ENCODE measurements at places on chromosomes 5 and 9.
A peak's percentile ranks its signal among the peaks of the same experiment; 100 is the strongest.

DNA sequence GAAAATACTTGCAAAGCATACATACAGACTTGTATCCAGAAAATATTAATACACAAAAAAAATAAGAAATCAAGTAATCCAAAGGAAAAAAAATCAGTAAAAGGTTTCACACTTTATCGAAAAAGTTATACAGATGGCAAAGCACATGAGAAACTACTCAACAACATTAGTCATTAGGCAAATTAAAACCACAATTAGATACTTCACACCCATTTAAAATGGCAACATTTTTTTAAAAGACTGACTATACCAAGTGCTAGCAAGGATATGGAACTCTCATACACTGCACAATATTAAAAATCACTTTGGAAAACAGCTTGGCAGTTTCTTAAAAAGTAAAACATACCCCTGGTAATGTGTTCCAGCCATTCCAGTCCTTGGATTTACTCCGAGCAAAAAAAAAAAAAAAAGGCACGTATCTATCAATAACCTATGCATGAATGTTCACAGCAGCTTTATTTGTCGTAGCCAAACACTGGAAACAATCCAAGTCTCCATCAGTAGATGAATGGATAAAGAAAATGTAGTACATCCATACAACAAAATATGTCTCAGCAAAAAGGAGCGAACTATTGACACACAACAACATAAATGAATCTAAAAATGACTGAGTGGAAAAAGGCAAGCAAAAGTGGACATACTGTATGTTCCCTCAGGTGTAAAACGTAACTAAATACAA lies 66.0 kb downstream of the GNAQ start:
- DNase-seq: no peak

DNA sequence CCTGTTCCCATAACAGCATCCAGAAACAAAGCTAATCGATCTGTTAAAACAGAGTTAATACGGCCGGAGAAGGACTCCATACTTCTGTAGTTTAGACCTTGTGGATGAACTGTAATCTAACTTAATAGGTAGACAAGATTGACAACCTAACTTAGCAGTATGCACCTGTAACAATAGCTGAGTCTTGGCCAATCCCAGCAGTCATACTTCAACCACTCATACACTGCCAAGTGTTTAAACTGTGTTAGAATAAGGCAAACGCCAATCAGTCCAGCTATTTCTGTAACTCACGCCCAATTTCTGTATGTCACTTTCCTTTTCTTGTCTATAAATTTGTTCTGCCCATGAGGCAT lies 33.7 kb upstream of the MACIR start:
- DNase-seq: no peak

- DNase-seq: no peak
These were observed 59.8 kb upstream of the ZBED3 start for GRCh38 chr5:77146896-77147295.

- no peak for DNase-seq
These were observed 15.7 kb downstream of the UNC13B start for GRCh38 chr9:35177520-35177919.

GRCh38 chr9:133100506-133101355 lies 20.3 kb downstream of the RALGDS start:
- DNase-seq: no peak

GRCh38 chr5:168076561-168076991 lies 214.9 kb upstream of the WWC1 start:
- no peak for DNase-seq

GRCh38 chr9:100756217-100756616 lies 178.3 kb downstream of the CAVIN4 start:
- no peak for DNase-seq

GRCh38 chr5:156778139-156778706 lies 71.9 kb upstream of the PPP1R2B start:
- no peak for DNase-seq

GRCh38 chr5:88695931-88696330 lies 187.1 kb downstream of the MEF2C start:
- DNase-seq: no peak

DNA sequence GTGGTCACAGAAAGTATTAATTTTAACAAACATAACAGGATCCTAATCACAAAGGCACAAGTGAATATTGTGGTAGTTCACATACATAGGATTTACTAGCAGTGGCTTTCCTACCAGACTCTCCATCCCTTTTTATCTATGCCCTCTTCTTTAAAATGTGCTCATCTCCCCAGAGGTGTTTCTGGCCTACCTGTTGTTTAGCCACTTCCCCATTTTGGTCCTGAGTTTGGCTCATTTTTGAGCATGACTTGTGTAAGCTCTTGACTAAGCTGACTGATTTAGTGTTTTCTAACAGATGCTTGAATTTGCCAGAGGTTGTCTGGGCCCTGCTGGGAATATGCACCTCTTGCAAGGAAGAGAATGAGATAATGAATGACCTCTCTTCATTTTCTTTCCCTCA lies 517.7 kb upstream of the CLINT1 start:
- no peak for DNase-seq

DNA sequence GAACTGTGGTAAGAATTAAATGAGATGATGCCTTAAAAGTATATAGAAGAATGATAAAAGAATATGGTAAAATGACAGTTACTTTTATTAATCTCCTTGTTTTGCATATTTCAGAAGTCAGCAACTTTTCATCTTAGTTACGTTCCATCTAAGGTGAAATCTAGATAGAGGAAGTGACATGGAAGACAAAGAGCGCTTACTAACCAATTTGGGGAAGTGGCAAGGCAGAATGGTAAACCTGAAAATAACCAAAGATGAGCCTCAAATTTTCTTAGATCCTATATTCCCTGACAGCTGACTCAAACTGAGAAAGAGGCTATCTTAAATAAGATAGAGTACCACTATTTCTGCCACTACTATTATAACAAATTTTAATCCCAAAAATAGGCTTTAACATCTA lies 52.5 kb downstream of the FGF10 start:
- no peak for DNase-seq

DNA sequence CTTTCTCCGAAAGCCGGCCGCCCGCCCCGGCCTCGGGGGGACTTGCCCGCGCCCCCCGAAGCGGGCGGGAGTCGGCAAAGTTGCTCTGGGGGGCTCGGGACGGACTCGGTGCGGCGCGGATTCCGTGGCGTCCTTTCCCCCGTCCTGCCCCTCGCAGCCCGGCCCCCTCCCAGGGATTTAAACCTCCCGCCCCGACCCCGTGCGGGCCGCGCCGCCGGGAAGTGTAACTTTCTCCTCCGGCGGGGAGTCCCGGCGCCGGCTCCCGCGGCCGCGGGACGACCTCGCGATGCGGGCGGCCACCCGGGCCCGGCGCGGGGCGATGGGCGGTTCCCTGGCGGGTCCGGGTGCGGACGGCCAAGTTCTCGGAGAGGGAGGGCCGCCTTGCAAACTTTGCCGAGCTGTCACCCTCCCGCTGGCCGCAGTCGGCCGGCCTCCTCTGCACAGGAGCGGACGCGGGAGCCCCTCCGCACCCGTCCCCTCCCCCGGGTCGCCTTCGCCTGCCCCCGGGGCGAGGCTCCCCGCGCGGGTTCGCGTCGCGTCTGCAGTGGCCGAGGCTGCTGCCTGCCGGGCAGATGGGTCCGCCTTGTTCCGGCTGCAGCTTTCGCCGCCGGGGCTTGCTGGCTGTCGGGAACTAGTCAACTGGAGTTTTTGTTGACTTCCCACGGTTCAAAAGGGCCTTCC lies 732 bp downstream of the PBX3 start:
- DNase-seq: peak; percentile 58

DNA sequence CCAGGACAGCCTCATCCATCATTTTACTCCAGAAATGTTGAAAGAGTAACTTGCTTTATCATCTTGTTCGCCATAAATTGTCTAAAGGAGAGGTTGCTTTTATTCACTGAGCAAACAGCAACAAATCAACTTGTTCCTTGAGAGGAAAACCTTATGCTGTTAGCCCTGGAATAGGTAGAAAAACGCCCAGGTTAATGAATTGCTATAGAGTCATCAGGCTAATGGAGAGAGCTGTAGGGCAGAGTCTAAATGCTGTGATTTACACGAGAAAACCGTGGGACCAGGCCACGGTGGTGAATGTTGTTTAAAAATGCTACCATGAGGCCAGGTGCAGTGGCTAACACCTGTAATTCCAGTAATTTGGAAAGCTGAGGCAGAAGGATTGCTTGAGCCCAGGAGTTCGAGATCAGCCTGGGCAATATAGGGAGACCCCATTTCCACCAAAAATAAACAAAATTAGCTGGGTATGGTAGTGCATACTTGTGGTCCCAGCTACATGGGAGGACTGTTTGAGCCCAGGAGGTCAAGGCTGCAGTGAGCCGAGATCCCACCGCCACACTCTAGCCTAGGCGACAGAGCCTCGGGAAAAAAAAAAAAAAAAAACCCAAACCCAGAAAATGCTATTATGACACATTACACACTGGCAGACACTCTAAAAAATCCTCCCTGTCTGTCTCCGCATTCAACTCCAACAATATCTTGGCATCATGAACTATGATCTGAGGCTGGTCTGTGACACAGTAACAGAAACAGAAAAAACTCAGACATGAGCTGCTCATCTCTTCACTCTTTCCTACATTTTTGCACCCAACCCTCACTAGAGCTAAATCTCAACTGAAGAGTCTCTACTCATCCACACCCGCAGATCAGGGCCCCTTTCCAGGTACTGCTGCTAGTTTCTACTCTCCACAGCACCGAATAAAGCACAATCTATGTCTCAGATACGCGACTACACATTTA lies 118.6 kb upstream of the RETREG1 start:
- DNase-seq: no peak

DNA sequence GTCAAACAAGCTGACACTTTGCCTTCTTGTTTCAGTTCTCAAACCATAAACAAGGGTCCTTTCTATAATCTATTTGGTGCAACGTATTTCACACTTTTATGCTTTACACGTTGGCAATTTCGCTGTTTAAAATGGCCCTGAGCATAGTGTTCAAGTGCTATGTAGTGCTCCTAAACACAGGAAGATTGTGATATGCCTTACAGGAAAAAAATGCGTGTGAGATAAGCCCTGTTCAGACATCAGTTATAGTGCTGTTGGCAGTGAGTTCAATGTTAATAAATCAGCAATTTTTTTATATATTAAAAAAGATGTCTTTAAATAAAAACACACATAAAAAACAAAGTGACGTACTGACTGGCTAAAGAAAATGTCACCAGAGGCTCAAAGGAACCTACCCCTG lies 23.9 kb downstream of the CLINT1 start:
- no peak for DNase-seq

- DNase-seq: peak; percentile 97
These were observed at the start of gene TMEM8B for GRCh38 chr9:35829084-35829763. Gene TMEM8B (plus strand): TSS chr9:35829228. CDS start chr9:35829448, 220 bp downstream.

- DNase-seq: no peak
These were observed 66.1 kb downstream of the BRINP1 start for GRCh38 chr9:119302988-119303698.

- DNase-seq: no peak
These were observed 3.3 kb downstream of the ENHO start for GRCh38 chr9:34519321-34520020.

- no peak for DNase-seq
These were observed 29.7 kb upstream of the ITGA1 start for GRCh38 chr5:52758014-52758413.

DNA sequence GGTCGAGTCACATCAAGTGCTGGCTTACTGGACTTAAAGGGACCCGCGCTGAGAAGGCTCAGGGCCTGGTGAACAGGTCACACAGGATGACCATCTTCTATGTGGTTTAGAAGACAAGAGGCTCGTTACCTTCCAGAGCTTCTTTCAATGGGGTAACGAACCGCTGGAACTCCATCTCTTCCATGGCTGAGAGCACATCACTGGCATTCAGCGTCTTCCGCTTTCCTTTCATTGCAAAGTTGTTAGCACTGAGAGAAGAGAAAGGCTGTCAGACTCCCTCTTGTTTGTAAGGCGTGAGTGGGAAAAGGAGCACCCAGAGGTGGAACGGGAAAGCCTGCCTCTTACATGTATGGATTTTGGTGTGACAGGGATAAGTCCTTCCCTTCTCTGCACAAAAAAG lies 994 bp downstream of the POLE3 start:
- DNase-seq: no peak

DNA sequence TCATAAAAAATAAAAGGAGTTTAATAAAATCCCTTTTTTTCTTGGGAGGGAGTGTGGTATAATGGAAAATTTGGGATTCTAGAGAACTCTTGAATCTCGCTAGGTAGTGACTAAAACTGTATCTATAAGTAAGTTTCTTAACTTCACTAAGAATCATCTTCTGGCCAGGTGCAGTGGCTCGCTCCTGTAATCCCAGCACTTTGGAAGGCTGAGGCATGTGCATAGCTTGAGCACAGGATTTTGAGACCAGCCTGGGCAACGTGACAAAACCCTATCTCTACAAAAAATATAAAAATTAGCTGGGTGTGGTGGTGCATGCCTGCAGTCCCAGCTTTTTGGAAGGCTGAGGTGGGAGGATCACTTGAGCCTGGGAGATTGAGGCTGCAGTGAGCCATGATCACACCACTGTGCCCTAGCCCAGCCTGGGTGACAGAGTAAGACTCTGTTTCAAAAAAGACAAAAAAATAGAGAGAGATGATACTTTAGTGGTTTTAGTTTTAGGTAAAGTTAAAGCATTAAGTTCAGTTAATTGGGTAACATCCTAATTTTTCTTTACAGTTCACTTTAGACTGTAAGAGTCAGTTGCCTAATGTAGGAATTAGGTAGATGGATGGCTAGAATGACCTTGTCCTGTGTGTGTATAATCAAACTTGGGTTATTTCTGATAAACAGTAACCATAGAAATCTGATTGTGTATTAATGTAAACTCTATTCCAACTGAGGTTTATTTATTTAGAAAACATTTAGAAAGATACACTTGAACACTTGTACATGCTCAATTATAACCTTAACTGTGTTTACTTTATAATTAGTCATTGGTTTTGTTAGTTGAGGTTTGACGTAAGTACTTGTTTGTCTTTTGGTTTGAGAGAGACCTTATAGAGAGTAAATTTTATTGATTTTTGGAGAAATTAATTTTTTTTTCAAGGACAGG lies 17.8 kb downstream of the UNC13B start:
- DNase-seq: no peak

DNA sequence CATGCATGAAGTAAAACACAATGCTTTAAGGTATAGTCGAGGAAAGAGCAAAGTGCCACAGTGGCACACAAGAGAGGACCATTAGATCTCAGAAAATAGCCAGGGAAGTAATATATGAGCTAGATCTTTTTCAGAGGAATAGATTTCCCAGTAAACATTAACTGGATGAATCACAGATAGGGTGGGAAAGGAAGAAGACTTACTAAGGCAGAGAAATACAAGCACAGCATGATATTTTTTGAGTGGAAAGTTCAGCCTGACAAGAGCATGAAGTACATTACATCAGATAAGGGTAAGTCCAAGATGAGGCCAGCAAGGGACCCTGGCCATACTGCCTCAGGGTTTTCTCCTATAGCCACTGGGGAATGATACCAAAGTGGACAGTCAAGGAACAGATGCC lies 804.6 kb upstream of the DMAC1 start:
- no peak for DNase-seq

GRCh38 chr9:126705767-126706697 lies 92.3 kb downstream of the LMX1B start:
- DNase-seq: peak; percentile 29
